ENCODE measurements at places on chromosomes 11 and 22.
A peak's percentile ranks its signal among the peaks of the same experiment; 100 is the strongest.

DNA sequence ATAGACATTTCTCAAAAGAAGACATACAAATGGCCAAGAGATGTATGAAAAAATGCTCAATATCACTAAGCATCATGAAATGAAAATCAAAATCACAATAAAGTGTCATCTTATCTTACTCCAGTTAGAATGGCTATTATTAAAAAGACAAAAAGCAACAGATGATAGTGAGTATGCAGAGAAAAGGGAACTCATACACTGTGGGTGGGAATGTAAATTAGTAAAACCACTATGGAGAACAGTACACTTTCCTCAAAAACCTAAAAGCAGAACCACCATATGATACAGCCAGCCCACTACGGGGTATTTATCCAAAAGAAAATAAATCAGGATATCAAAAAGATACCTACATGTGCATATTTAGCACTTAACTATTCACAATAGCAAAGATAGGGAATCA is 700.0 kb upstream of the ANO5 start:
- no peak overlapping the region for H3K4me3 ChIP-seq
- DNase-seq: no peak
- H3K4me1 ChIP-seq: no peaks in the 10 kb centered on the region
- H3K36me3 ChIP-seq: no peaks in the 10 kb centered on the region
- no peaks in the 10 kb centered on the region for H3K27me3 ChIP-seq

DNA sequence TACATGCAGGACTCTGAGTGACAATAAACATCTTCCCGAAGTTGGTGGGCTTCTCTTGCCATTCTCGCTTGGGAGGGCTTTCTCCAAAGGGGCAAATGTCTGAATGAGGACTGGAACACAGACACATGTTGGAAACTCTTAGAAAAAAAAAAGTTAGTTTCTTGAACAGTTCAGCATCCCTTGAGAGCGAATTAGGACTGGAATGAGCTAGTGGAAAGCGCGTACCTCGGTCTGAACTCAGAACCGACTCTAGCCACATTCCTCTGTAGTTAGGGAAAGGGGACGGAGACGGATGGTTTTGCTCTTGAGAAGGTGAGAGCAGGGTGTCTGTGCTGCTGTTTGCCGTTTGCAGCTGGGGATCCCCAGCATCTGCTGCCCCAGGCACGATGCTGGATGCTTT is 517.3 kb downstream of the TBC1D22A start:
- DNase-seq: no peak
- H3K4me3 ChIP-seq: no peak overlapping the region
- peaks cover 89% of the 10 kb centered on the region for H3K27me3 ChIP-seq
- H3K27ac ChIP-seq: no peak overlapping the region
- H3K36me3 ChIP-seq: no peaks in the 10 kb centered on the region

DNA sequence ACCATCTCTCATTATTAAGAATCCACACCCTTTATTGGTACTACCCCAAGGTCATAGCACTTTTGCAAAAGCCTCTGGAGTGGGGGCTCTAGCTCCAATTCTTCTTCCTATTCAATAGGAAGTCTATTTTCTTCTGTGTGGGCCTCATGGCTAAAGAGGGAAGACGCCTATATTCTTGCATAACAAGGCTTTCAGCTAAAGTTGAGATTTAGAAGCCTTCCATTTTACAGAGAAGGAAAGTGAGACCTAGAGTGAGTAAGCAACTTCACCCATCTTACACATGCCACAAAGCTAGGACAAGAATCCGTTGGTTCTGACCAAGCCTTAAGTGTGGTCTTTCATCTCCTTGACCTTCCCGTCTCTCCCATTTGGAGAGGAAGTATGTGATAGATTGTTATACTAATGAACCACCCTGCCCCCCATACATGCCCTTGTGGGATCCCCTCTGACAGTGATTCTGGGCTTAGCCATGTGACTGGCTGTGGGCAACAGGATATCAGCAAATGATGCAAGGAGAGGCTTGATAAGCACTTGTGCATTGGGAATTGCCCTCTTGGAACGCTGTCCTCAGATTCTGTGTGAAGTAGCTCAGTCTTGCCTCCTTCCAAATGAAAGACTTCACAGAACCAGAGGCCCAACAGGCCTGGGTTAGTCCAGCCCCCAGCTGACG is 12.3 kb downstream of the BACE1 start:
- no peak overlapping the region for H3K27ac ChIP-seq
- H3K27me3 ChIP-seq: no peaks in the 10 kb centered on the region
- no peak for DNase-seq
- H3K4me1 ChIP-seq: no peaks in the 10 kb centered on the region
- no peak overlapping the region for H3K4me3 ChIP-seq
- no peaks in the 10 kb centered on the region for H3K36me3 ChIP-seq

GRCh38 chr11:10695833-10696232 is 2.3 kb upstream of the IRAG1 start:
- H3K4me3 ChIP-seq: no peak overlapping the region
- H3K36me3 ChIP-seq: no peaks in the 10 kb centered on the region
- no peak for DNase-seq
- no peaks in the 10 kb centered on the region for H3K4me1 ChIP-seq
- H3K27me3 ChIP-seq: no peaks in the 10 kb centered on the region
- H3K27ac ChIP-seq: no peak overlapping the region

- no peak for DNase-seq
- no peaks in the 10 kb centered on the region for H3K4me1 ChIP-seq
- H3K27ac ChIP-seq: no peak overlapping the region
- no peak overlapping the region for H3K4me3 ChIP-seq
- no peaks in the 10 kb centered on the region for H3K36me3 ChIP-seq
Measured at GRCh38 chr22:42324566-42324965, 54.1 kb upstream of the TCF20 start.

- H3K4me1 ChIP-seq: peaks cover 15% of the 10 kb centered on the region
- DNase-seq: no peak
- no peaks in the 10 kb centered on the region for H3K36me3 ChIP-seq
Measured at GRCh38 chr11:75508051-75508561, 17.6 kb downstream of the GDPD5 start.

GRCh38 chr11:118290923-118291322 is 13.6 kb upstream of the CD3E start:
- no peaks in the 10 kb centered on the region for H3K36me3 ChIP-seq
- peaks cover 33% of the 10 kb centered on the region for H3K4me1 ChIP-seq
- H3K4me3 ChIP-seq: no peak overlapping the region
- no peaks in the 10 kb centered on the region for H3K27me3 ChIP-seq
- no peak overlapping the region for H3K27ac ChIP-seq

DNA sequence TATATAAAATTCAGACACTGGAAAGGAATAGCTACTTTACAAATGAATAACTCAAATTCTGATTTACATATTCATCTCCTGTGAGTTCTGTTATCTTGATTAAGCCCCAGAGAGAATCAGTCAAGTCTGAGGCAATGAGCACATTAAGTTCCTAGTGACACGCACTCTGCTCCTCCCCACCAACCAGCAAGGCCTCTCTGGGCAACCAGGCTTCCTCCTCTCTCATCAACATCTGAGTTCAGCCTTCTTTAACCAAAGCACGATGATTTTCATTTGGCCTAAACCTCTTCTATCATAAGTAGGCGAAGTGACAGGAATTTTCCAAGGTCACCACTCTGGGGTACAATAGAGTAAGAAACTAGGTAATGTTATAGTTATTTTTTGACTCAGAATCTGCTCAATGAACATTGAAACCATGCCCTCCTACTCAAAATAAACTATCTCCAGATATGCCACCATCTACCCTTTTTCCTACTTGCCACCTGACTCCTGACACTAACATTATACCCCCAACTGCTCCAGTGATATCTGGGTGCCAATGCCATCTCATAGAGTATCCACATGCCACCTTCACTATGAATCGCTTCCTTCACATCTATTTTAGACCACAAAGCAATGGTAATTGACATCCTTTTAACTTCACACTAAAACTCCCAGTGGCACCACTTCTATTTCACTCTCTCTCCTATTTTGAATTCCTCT is 114.8 kb downstream of the FAM76B start:
- no peak for DNase-seq
- no peaks in the 10 kb centered on the region for H3K27me3 ChIP-seq
- no peaks in the 10 kb centered on the region for H3K4me1 ChIP-seq
- H3K36me3 ChIP-seq: no peaks in the 10 kb centered on the region

- peak; percentile 48 for DNase-seq
- no peaks in the 10 kb centered on the region for H3K4me1 ChIP-seq
- H3K27ac ChIP-seq: no peak overlapping the region
- H3K4me3 ChIP-seq: peak overlapping the region; percentile 43
- H3K27me3 ChIP-seq: no peaks in the 10 kb centered on the region
- no peaks in the 10 kb centered on the region for H3K36me3 ChIP-seq
Measured at GRCh38 chr22:29470159-29470855, 9.7 kb upstream of the NEFH start.

DNA sequence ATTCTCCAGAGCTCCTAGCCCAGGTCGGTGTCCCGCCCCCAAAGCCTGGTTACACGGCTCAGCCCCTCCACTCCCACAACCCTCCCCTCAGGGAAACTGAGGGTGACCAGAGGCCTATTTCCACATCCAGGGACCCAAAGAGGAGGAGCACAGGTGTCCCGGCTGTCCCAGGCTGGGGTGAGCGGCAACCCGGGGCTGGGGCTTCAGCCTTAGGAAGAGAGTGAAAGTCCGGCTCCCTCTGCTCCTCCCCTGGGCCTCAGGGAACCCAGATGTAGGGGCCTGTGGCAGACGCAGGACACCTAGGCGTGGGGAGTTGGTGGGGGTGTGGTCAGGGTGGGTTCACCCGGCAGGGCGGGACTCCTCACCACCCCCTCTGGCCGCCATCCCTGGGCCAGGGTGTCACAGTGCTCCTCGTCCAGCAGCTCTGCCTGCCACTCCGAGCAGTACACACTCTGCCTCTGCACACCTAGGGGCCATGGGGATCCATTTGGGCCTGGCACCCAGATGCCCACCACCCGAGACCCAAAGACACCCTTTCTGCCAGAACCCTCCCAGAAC is 63.1 kb downstream of the ARFGAP3 start:
- no peaks in the 10 kb centered on the region for H3K27me3 ChIP-seq
- DNase-seq: no peak
- H3K27ac ChIP-seq: no peak overlapping the region
- H3K36me3 ChIP-seq: no peaks in the 10 kb centered on the region

GRCh38 chr22:25749420-25750169 is 7.6 kb downstream of the MYO18B start:
- no peak for DNase-seq
- H3K27me3 ChIP-seq: no peaks in the 10 kb centered on the region
- H3K36me3 ChIP-seq: no peaks in the 10 kb centered on the region
- peaks cover 20% of the 10 kb centered on the region for H3K4me1 ChIP-seq
- H3K27ac ChIP-seq: no peak overlapping the region

DNA sequence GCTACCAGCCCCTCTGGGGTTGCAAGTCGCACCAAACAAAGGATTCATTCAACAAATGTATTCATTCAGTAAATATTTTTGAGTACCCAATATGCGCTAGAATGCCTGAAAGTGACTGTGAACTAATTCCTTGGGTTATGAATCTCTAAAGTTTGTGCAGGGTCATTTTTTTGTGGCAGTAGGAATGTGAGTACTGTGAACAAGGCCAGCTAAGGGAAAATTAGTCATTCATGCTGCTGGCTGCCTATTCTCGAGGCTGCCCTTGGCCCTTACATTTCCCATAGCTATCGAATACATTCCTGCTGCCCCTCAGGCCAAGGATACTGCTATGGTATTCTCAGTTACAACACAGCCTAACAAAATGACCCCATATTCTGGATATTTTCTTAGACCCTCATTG is 141.6 kb downstream of the TRPC6 start:
- DNase-seq: no peak
- H3K4me1 ChIP-seq: no peaks in the 10 kb centered on the region
- no peaks in the 10 kb centered on the region for H3K27me3 ChIP-seq
- no peak overlapping the region for H3K4me3 ChIP-seq

GRCh38 chr11:112042961-112043304 is 17.7 kb downstream of the DLAT start:
- H3K36me3 ChIP-seq: peaks cover 46% of the 10 kb centered on the region
- H3K4me3 ChIP-seq: no peak overlapping the region
- peaks cover 22% of the 10 kb centered on the region for H3K4me1 ChIP-seq
- no peaks in the 10 kb centered on the region for H3K27me3 ChIP-seq
- peak overlapping the region; percentile 82 for H3K27ac ChIP-seq

GRCh38 chr11:27228232-27228905 is 134.6 kb downstream of the CCDC34 start:
- H3K36me3 ChIP-seq: no peaks in the 10 kb centered on the region
- H3K4me1 ChIP-seq: no peaks in the 10 kb centered on the region
- DNase-seq: no peak
- H3K27ac ChIP-seq: no peak overlapping the region
- no peak overlapping the region for H3K4me3 ChIP-seq
- H3K27me3 ChIP-seq: no peaks in the 10 kb centered on the region

DNA sequence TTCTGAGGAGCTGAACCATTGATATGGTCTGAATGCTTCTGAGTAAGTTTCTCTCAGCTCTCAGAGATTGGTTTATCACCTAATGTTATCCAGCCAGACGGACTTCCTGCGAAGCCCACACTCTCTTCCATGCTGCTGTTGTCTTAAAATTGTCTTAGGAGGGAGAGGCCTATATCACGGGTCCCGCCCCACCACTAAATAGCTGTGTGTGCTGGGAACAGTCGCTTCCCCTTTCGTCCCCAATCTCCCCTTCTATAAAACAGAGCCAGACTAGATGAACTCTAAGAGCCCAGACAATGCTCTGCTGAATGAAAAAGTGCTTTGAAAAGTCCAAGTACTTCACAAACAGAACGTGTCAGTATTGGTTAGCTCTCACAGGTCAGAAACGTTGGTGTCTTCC is 81.4 kb upstream of the AKIP1 start:
- H3K4me1 ChIP-seq: peaks cover 26% of the 10 kb centered on the region
- no peak overlapping the region for H3K27ac ChIP-seq
- no peaks in the 10 kb centered on the region for H3K36me3 ChIP-seq
- no peak for DNase-seq
- no peaks in the 10 kb centered on the region for H3K27me3 ChIP-seq

DNA sequence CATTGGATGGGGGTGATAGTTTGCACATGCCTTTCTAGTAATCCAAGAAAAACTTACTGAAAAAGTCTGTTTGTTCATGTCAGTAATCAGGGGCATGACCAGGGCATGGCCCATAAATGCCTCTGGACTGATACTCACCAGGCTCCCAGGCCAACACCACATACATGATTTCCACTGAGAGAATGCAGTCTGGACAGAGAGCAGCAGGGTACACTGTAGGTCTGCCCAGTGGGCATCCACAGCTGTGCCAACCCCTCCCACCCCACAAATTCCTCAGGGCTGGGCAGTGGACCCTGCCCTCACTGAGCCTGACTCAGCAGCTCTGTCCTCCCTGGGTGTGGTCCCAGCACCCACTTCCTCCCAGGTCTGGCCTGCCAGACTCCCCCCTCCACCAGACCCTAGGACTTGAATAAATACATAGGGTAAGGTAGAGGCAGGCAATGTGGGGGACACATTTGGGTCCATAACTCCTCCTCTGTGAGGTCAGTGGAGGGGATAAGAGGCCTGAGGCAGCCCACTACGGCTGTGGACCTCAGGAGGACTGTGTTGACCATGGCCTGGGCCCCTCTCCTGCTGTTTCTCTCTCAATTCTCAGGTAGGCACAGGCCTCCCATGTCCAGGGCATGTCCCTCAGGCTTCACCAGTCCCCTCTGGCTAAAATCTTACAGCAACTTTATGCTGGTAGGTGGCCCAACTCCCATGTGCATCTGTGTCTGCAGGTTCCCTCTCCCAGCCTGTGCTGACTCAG is 92.2 kb upstream of the TOP3B start:
- H3K4me3 ChIP-seq: no peak overlapping the region
- DNase-seq: peak; percentile 43
- no peaks in the 10 kb centered on the region for H3K36me3 ChIP-seq
- H3K27ac ChIP-seq: no peak overlapping the region
- no peaks in the 10 kb centered on the region for H3K27me3 ChIP-seq

All from PC-9 (cell line).